Endothelial cell of umbilical vein (primary cell): ENCODE measurements at places on chromosomes 5 and 9. TPM values are rescaled to one million over a fixed set of nuclear protein-coding genes. Genes with fewer than 3 reads are reported as not detected.

DNA sequence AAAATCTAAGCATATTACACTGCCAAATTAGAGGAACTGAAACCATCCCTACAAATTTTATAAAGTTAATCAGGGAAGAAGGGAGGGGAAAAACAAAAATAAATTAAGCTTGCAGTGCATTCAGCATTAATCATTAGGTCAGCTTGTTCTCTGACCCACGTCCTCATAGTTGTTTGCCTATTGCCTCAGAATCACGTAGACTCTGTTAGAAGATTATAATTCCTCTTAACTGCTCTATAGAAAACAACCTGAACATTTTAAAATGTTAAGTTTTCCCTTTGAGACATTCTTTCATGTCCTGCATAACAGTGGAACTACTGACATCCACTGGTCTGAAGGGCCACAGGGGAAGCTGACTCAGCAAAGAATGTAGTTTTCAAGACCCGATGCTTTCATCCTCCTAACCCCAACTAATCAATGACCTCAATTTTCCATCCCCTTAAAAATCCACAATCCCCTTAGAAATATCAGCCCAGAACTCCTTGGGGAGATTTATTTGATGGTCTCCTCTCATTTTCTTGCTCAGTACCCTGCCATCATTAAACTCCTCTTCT is 112.4 kb downstream of the FBXO4 start:
- DNase-seq: no peak

GRCh38 chr9:131227959-131228460 is 48.3 kb downstream of the FAM78A start:
- peak; percentile 15 for DNase-seq

The ENHO gene
- 0.10 and 0.11 TPM in 2 replicates for polyA plus RNA-seq

DNA sequence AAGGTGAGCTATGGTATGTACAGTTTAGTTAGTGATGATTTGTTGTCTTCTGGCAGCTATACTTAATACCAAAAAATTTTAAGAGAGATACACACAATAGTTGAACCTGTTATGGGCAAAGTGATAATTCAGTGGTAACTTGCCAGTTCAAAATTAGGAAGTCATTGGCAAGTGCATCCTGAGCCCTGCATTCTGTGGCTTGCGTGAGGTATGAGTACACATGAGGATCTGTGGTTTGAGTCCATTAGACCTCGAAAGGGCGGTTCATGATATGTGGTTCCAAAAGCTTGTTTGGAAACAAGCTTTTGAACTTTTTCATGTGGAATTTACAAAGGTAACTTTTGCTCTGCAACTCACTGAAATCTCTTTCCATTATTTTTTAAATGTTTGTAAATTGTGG is 47.0 kb downstream of the GPR21 start:
- no peak for DNase-seq

GRCh38 chr5:88183255-88183654 is 85.4 kb downstream of the TMEM161B start:
- DNase-seq: no peak

GRCh38 chr9:128150594-128151308 is 1.5 kb downstream of the LCN2 start:
- no peak for DNase-seq

DNA sequence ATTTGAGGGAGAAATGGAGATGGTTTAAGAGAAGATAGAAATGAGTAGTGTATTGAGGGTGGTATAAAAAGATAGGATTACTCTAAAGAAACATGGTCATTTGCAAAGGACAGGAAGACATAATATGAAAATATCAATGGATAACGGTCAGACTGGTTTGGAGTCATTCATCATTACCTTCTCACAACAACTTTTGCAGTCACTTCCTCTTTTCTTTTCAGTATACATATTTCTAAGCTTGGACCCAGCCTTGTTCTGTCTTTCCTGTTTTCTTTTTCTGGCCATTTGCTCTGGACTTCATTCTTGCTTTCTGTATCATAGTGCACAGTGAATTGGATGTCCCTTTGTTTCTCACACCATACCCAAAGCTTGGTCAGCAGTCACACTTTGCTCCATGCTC is 966.5 kb upstream of the TYRP1 start:
- no peak for DNase-seq

The PAIP1 gene
- 65.3 and 69.1 TPM in 2 replicates for polyA plus RNA-seq

DNA sequence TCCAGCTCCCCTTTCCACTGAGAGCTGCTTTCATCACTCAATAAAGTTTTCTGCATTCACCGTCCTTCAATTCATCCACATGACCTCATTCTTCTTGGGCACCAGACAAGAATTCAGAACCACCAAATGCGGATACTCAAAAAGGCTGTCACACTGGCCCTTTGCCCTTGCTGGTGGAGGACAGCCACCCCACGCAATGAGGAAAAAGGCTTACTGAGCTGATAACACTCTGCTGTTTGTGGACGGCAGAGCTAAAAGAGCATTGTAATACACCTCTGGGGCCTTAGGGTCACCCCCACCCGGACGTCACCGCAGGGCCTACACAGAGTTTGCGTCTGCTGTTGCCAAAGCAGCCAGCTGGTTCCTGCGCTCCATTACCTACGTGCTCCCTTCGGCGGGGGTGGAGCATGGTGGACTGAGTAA is 51.2 kb upstream of the ZNF608 start:
- DNase-seq: no peak

DNA sequence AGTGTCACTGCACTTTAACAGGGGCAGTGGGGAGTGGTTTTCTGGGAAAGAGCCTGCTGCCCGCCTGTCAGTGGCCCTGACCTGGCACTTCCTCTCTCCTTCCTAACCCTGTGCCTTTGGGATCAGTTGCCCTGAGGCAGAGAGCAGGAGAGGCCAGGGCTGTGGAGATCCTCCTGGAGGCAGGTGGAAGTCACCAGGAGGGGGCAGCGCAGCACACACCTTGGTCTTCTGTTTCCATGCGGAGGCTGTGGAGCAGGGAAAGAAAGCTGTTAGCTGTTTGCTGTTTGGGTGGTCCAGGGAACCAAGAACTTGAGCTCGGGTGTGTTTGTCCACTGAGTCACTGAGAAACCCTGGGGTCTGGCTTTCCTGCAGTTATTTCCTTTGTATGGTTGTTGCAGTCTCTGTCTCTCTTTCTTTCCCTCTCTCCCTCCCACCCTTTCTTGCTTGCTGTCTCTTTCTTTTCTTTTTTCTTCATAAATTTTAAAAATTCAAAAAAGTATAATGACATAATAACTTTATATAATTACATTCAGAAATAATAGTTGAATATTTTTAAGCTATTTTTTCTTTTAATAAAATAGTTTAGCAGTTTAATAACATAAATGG is 28.1 kb downstream of the NTRK2 start:
- DNase-seq: peak; percentile 52

DNA sequence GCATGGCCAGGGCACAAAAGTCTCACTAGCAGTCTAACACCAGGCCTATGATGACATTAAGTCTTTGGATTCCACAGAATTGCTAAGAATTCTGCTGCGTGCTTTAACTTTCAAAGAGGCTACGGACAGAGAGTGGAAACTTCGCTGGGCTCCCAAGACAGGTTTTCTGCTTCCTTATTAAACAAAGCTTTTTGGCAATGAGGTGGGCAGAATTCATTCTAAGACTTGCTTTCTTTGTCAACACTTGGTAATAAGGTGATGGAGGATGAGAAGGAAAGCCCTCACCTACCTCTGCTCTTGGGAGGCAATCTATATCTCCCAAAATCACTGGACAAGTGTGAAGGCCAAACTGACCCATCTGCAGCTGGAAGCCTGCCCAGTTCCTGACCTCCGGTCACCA is 231.9 kb downstream of the ATPSCKMT start:
- no peak for DNase-seq

The DCTN4 gene
- polyA plus RNA-seq: 18.8 and 22.4 TPM in 2 replicates

The RNF183 gene
- polyA plus RNA-seq: not detected in 2 replicates

The DMAC1 gene
- polyA plus RNA-seq: 15.8 and 21.8 TPM in 2 replicates

The ZNF883 gene
- 0.11 and 0.15 TPM in 2 replicates for polyA plus RNA-seq

The TMEM171 gene
- polyA plus RNA-seq: 9.1 and 11.7 TPM in 2 replicates

DNA sequence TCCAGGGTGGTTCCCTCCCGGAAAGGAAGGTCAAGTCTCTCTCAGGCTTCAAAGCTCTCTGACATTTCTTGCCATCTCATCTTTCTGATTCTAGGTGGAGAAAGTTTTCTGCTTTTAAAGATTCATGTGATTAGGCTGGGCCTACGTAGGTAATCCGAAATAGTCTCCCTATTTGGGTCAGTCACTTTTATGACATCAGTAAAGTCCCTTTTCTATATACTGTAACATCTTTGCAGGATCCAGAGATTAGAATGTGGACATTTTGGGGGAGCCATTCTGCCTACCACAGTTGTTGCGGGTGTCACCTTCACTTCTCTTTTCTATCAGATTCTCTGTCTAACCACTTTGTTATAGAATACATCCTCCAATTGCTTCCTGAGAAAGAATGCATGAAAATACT is 1.9 kb upstream of the RNF180 start:
- DNase-seq: no peak

The SHISAL2B gene
- not detected in 2 replicates for polyA plus RNA-seq

GRCh38 chr9:115068031-115068430 is 49.9 kb downstream of the TNC start:
- DNase-seq: no peak

- DNase-seq: no peak
These were observed 30.0 kb upstream of the SLC6A19 start for GRCh38 chr5:1171340-1171941.

DNA sequence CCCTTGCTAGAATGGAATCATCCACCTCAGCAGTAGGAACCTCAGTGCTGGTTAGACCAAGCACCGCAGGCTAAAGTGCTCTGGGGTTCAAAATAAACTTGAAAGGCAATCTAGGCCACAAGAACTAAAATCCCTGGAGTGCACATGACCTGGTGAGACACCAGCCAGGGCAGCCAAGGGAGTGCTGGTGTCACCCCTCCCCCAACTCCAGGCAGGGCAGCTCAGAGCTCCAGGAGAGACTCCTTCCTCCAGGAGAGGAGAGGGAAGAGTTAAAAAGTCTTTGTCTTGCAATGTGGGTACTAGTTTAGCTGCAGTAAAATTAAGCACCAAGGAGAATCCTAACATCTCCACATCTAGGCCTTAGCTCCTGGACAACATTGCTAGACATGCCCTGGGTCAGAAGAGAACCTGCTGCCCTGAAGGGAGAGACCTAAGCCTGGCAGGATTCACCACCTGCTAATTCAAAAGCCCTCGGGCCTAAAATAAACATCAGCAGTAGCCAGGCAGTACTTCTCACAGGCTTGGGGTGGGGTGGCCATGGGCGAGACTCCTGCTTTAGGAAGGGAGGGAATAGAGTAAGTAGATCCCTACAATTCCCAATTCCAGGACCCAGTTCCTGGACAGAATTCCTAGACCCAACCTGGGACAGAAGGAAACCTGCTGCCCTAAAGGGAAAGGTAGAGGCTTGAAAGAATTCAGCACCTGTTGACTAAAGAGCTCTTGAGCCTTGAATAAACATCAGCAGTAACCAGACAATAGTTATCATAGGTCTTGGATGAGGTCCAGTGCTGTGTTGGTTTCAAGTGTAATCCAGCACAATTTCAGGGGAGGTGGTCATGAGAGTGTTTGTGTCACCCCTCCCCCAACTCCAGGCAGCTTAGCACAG is 25.8 kb downstream of the UGT3A2 start:
- no peak for DNase-seq

The ARL10 gene
- 5.0 and 7.7 TPM in 2 replicates for polyA plus RNA-seq

DNA sequence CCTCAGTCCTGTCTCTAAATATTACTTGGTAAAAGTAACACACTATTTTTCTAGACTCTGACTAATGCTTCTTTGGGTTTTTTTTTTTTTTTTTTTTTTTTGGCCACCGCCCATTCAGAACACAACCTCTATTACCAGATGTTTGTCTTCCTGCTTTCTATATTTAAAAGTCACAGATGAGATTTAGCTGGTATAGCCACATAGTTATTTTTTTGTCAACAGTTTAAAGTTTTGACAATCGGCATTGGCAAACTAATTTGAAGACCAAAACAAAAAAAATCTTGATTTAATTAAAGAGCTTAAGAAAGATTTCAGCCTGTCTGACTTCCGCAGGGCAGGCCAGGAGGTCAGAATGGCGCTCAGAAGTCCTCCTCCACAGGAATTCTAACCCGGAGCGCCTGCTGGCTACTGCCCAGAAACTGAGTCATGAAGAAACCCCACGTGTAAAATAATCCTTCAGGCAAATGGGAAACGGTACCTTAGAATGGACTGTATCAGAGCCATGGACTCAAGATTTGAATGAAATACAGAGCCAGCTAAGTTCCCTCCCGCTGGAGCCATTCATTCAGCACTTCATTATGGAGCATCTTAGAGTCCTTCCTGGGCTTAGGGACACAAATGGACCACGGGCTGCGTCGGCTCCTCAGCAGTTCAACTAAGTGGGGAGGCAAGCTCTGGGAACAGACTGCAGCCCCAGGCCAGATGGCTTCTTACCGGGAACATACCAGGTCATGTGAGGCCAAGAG is 55.6 kb downstream of the PTPDC1 start:
- DNase-seq: peak; percentile 96

DNA sequence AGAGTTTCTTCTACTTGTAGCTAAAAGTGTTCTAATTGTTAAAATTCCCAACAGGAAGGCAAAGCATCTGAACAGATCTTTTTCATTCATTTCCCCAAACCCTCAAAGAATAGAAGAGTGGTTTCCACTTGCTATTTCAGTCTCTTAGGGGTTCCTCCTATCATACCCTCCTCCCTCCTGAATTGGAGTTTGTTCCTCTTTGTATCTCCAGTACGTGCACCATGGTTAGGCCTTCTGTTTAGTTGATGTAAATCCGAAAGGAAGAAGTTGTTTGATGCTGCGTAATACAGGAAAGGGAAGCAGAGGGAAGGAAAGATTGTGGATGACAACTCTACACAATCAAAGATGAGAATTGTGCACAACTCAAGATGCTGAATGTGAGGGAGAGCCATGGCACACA is 303.6 kb downstream of the PIK3R1 start:
- DNase-seq: no peak

DNA sequence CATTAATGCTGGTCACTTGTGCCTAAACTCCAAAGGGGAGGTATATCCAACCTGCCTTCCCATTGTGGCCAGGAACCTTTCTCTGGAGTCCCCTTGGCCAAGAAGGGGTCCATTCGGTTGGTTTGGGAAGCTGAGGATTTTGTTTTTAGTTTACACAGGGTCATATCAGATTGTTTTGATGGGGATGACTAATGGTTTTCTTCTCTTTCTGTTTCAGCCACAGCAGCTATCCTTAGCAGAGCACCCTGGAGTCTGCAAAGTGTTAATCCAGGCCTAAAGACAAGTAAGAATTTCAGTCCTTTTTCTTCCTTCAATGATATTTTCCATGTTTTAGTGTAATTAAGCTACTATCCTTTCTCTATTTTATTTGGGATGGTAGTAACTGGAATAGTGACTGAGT is 127.8 kb upstream of the CCDC152 start:
- DNase-seq: no peak

The HRH2 gene
- polyA plus RNA-seq: not detected in 2 replicates

The CER1 gene
- 0.06 TPM in 1 of 2 replicates, not detected in the other for polyA plus RNA-seq

GRCh38 chr5:172689801-172690200 is 48.7 kb downstream of the NEURL1B start:
- no peak for DNase-seq

DNA sequence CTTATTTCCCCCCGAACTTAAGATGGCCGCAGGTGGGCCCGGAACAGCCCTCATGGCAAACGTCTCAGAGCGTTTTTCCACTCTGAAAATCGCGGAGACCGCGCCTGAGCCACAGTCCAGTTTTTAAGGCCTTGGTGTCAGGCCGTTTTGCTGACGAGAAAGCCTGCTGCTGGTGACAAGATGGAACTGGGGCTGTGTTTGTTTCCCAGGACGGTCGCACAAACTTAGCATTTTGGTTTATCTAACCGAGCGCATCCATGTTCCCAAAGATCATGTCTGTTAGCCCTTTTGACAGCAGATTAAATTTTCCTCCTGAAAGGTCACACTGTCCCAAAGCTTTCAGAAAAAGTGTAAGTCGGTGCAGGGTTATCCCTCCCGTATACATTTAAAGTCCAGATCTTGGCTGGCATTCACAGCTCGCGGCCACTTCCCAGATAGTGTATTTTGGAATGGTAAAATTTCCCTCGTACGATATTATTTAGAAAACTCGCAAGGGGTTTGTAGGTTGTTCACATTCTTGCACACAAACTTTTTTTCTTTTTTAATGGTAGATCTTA is 812 bp downstream of the SREK1 start:
- DNase-seq: peak; percentile 87

The PHAX gene
- polyA plus RNA-seq: 22.6 and 33.0 TPM in 2 replicates
